ENCODE measurements at places on chromosomes 1 and 21. TPM values are rescaled to one million over a fixed set of nuclear protein-coding genes. Genes with fewer than 3 reads are reported as not detected.

Gene CNKSR1
- total RNA-seq: 2.2 TPM

Gene CDA
- total RNA-seq: not detected

Gene CSRP1
- total RNA-seq: 59.1 TPM

Gene CD1B
- not detected for total RNA-seq

Gene KRTAP10-11
- total RNA-seq: not detected

Gene LDLRAD1
- not detected for total RNA-seq

Gene CD58
- total RNA-seq: 8.1 TPM

Gene S100A7
- total RNA-seq: not detected

Gene SPRR1A
- not detected for total RNA-seq

Gene CYP4B1
- not detected for total RNA-seq

- H3K27ac ChIP-seq: no peak overlapping the region
- H3K4me1 ChIP-seq: no peaks in the 10 kb centered on the region
Observed at GRCh38 chr21:38908537-38908936, 102.8 kb downstream of the ETS2 start.

DNA sequence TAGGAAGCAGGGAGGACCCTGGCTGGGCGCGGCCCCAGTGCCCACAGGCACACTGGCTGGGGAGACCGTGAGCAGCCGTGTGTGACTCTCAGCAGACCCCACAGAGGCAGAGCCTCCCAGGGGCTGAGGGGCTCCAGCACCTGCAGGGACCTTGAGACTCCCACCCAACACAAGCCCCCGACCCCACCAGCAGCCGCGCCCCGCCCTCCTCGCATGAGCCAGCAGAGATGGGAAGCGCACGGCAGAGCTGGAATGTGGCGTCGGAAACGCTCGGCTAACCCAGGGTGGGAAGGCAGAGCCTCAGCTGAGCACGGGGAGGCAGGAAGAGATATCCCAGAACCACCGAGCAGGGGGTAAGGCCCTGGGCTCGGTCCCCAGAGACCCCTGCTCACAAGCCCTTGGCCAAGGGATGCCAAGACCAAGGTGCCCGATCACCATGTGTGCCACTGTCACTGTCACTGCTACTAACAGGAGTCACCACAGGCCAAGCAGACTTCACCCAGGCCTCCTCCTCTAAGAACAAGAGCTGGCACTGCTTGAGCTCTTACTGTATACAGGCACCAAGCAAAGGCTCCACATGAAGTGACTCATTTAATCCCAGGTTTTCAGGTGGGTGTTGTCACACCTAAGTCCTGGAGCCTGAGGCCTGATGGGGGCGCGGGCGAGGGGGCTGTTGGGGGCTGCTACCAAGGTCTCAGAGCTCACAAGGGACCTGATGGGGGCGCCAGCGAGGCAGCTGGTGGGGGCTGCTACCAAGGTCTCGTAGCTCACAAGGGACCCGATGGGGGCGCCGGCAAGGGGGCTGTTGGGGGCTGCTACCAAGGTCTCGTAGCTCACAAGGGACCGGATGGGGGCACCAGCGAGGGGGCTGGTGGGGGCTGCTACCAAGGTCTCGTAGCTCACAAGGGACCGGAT is 20.1 kb downstream of the MEGF6 start:
- DNase-seq: no peak
- H3K36me3 ChIP-seq: no peaks in the 10 kb centered on the region
- no peak overlapping the region for H3K4me3 ChIP-seq
- H3K4me1 ChIP-seq: peaks cover 3% of the 10 kb centered on the region
- H3K27me3 ChIP-seq: no peaks in the 10 kb centered on the region
- no peak overlapping the region for H3K27ac ChIP-seq

GRCh38 chr1:53298045-53298637 is 29.7 kb downstream of the LRP8 start:
- no peak overlapping the region for H3K27ac ChIP-seq
- peaks cover 8% of the 10 kb centered on the region for H3K36me3 ChIP-seq
- H3K27me3 ChIP-seq: no peaks in the 10 kb centered on the region
- H3K4me3 ChIP-seq: no peak overlapping the region

- no peak for DNase-seq
- H3K27ac ChIP-seq: no peak overlapping the region
- no peaks in the 10 kb centered on the region for H3K4me1 ChIP-seq
Observed at GRCh38 chr1:48040154-48040553, 43.0 kb upstream of the TRABD2B start.

GRCh38 chr1:220335668-220336067 is 63.4 kb upstream of the RAB3GAP2 start:
- H3K36me3 ChIP-seq: no peaks in the 10 kb centered on the region
- no peaks in the 10 kb centered on the region for H3K27me3 ChIP-seq
- no peak for DNase-seq

GRCh38 chr1:56196839-56197238 is 382.5 kb downstream of the PLPP3 start:
- H3K27ac ChIP-seq: no peak overlapping the region
- no peaks in the 10 kb centered on the region for H3K36me3 ChIP-seq
- no peaks in the 10 kb centered on the region for H3K4me1 ChIP-seq
- H3K27me3 ChIP-seq: no peaks in the 10 kb centered on the region
- H3K4me3 ChIP-seq: no peak overlapping the region

- peaks cover 4% of the 10 kb centered on the region for H3K27me3 ChIP-seq
- H3K27ac ChIP-seq: no peak overlapping the region
- no peaks in the 10 kb centered on the region for H3K4me1 ChIP-seq
- H3K36me3 ChIP-seq: peaks cover 4% of the 10 kb centered on the region
Observed at GRCh38 chr1:117970252-117970651, 40.7 kb downstream of the WDR3 start.

GRCh38 chr1:231866392-231867331 is 240.1 kb downstream of the DISC1 start:
- no peak overlapping the region for H3K27ac ChIP-seq
- no peaks in the 10 kb centered on the region for H3K36me3 ChIP-seq
- no peak overlapping the region for H3K4me3 ChIP-seq
- peak; percentile 46 for DNase-seq
- peaks cover 17% of the 10 kb centered on the region for H3K4me1 ChIP-seq

DNA sequence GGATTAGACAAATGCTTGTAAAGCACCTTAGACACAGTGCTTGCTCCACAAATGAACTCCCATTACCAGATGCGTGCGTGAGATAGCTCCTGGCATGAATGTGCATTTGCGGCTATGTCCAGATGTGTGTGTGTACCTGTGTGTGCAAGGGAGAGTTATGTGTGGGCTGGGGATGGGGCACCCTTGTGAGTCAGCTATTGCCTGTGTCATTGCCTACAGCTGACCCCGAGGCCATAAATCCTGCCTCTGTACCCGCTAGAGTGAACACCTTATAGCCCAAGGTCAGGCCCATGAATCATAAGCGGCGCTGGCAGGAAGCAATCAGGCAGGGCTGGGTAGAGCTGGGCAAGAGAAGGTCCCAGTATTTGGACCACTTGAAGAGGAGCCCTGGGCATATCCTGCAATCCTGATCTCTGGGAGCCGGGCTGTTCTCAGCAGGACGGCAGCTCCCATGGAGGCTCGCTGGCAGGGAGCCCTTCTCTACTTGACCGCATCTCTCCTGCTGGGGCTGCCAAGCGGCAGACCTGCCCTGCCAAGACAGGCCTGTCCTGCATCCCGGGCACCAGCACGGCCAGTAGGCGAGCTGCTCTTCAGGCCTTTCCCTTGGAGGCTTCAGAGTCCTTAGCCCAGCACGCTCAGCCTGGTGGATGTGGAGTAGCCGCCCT is 86.4 kb downstream of the TMEM53 start:
- no peak overlapping the region for H3K27ac ChIP-seq
- DNase-seq: no peak
- H3K4me3 ChIP-seq: no peak overlapping the region
- H3K27me3 ChIP-seq: no peaks in the 10 kb centered on the region

DNA sequence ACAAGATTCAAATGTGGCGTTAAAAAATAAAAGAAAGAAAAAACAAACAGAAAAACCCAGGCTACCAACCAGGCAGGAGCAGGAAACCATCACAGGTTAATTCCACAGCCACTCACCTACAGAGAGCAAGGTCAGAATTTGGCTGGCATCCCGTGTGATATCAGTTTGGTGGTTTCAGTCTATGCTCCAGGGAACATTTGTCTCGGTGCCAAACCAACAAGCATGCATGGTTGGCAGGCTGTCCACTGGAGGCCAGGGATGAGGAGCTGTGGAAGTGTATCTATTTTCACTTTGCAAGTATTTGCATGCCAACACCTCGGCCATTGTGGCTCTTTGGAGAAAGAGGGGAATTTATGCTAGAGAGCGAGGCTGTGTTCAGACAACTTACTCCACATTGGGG is 53.1 kb upstream of the PROX1 start:
- H3K4me3 ChIP-seq: no peak overlapping the region
- H3K36me3 ChIP-seq: no peaks in the 10 kb centered on the region
- H3K4me1 ChIP-seq: no peaks in the 10 kb centered on the region
- H3K27ac ChIP-seq: no peak overlapping the region
- no peaks in the 10 kb centered on the region for H3K27me3 ChIP-seq
- no peak for DNase-seq

- peaks cover 31% of the 10 kb centered on the region for H3K4me1 ChIP-seq
- peak overlapping the region; percentile 92 for H3K4me3 ChIP-seq
- H3K36me3 ChIP-seq: peaks cover 12% of the 10 kb centered on the region
- H3K27ac ChIP-seq: peak overlapping the region; percentile 96
- no peaks in the 10 kb centered on the region for H3K27me3 ChIP-seq
- DNase-seq: peak; percentile 97
Observed at GRCh38 chr1:20786253-20787028, 666 bp downstream of the HP1BP3 start.

DNA sequence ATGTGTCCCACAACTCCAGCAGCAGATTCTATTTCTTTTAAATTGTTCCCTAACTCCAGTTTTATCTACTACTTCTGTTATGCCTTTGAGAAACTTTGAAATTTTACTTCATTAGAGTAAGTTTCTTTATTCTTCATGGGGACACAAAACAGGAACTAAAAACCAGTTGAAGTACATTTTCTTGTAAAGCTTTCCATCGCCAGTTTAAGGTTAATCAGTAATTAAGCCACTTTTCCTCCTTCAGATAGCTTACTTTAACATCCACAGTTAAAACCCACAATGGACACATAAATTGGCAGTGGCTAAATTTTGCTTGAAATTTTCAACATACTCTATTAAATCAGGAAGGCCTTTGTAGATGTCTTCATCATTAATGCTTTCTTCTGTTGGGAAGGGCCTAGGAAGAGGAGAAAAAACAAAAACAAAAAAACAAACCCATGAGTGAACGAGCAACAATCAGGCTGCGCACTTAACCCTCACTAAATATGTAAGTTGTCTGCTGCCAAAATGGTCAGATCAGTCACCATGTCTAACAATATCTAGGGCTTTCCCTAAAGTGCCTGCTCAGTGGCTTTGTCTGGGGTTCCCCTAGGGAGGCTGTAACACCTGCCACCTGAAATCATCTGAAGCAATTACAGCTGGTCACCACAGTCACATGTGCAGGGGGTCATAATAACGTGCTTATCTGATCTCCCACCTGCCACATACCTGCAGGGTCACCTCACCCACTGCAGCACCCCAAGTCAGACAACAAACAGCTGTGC is 187.9 kb downstream of the VAV3 start:
- H3K4me1 ChIP-seq: peaks cover 4% of the 10 kb centered on the region
- H3K27me3 ChIP-seq: no peaks in the 10 kb centered on the region
- H3K27ac ChIP-seq: peak overlapping the region; percentile 30
- no peak for DNase-seq

- H3K36me3 ChIP-seq: no peaks in the 10 kb centered on the region
- no peaks in the 10 kb centered on the region for H3K4me1 ChIP-seq
- no peak overlapping the region for H3K4me3 ChIP-seq
- peaks cover 9% of the 10 kb centered on the region for H3K27me3 ChIP-seq
Observed at GRCh38 chr1:212539737-212540430, 68.7 kb upstream of the ATF3 start.

DNA sequence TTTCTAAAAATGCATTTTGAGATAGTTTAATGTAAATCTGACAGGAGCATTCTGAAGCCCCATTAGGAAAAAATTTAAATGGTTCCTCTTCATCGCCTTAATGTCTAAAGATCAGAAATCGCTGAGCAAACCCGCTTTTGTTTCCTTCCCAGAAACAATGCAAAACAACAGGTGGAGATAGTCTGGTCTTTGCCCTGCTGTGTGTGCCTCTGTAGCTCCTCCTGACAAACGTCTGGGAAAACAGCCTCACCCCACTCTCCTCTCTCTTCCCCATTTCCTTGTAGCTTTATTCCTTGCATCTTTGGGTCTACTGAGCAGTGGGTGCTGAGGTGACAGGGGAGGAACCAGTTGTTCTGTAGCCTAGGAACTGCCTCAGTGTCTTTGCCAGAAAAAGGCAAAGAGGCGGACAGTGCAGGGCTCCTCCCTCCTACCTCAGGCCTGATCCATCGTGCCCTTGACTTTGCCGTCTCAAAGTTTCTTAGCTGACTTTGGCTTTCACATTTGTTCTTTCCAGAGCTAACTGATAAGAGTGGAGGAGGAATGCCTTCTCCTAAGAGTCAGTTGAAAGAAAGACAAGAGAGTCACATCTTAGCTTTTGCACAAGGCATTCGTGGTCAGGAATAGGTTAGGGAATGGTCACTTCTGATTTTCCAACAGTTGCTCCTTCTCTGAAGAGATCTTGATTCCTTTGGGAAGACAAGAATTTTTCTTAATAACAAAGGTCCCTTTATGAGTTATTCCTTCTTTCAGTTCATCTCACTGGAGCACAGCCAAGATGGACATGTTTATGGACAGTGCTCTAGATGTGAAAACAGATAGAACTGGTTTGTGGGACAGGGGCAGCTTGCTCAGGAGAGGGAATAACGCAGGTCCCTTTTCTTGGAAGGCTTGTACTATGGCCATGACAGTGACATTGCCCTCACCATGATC is 24.9 kb downstream of the SYT11 start:
- no peak overlapping the region for H3K27ac ChIP-seq
- H3K36me3 ChIP-seq: no peaks in the 10 kb centered on the region
- H3K4me1 ChIP-seq: peaks cover 1% of the 10 kb centered on the region
- DNase-seq: no peak

DNA sequence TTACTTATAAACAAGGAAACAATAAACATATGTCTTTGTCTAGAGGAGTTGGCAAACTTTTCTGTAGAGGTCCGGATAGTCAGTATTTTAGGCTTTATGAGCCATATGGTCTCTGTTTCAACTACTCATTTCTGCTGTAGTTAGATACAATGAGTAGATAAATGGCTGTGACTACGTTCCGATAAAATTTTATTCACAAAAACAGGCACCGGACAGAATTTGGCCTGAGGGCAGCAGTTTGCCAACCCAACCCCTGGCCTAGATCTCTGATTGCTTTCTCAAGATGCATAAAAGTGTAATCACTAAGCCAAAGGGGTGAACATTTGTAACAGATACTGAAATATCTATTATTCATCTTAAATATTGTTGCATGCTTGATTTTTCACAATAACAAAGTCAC is 123.1 kb upstream of the ESRRG start:
- no peak overlapping the region for H3K4me3 ChIP-seq
- no peaks in the 10 kb centered on the region for H3K36me3 ChIP-seq
- no peaks in the 10 kb centered on the region for H3K4me1 ChIP-seq
- no peak overlapping the region for H3K27ac ChIP-seq
- no peaks in the 10 kb centered on the region for H3K27me3 ChIP-seq

- H3K27me3 ChIP-seq: no peaks in the 10 kb centered on the region
- H3K4me3 ChIP-seq: no peak overlapping the region
Observed at GRCh38 chr1:222971146-222971545, 156.3 kb downstream of the DISP1 start.

GRCh38 chr1:10665226-10665625 is 131.2 kb downstream of the CASZ1 start:
- H3K4me3 ChIP-seq: no peak overlapping the region
- H3K4me1 ChIP-seq: no peaks in the 10 kb centered on the region
- no peak for DNase-seq
- H3K27me3 ChIP-seq: no peaks in the 10 kb centered on the region
- no peak overlapping the region for H3K27ac ChIP-seq

- H3K27ac ChIP-seq: no peak overlapping the region
- no peaks in the 10 kb centered on the region for H3K36me3 ChIP-seq
- H3K27me3 ChIP-seq: no peaks in the 10 kb centered on the region
- no peaks in the 10 kb centered on the region for H3K4me1 ChIP-seq
Observed at GRCh38 chr21:28215214-28215954, 777.3 kb downstream of the LTN1 start.

- DNase-seq: no peak
- no peaks in the 10 kb centered on the region for H3K4me1 ChIP-seq
- no peaks in the 10 kb centered on the region for H3K36me3 ChIP-seq
- no peak overlapping the region for H3K27ac ChIP-seq
- no peak overlapping the region for H3K4me3 ChIP-seq
Observed at GRCh38 chr1:29527314-29528004, 291.1 kb downstream of the PTPRU start.
